Stimulated activated CD8-positive, alpha-beta memory T cell treated with anti-CD3 and anti-CD28 coated beads, Interleukin-15, amount 100 ng/mL, for 4 hours (primary cell): ENCODE measurements at places on chromosomes 11 and 22.

- no peak for DNase-seq
These were observed 29.5 kb upstream of the ZBED5 start for GRCh38 chr11:10887307-10887706.

- no peak for DNase-seq
These were observed 1.6 kb downstream of the APOL2 start for GRCh38 chr22:36237462-36238372.

- no peak for DNase-seq
These were observed 76.7 kb downstream of the BMAL1 start for GRCh38 chr11:13354335-13354734.

DNA sequence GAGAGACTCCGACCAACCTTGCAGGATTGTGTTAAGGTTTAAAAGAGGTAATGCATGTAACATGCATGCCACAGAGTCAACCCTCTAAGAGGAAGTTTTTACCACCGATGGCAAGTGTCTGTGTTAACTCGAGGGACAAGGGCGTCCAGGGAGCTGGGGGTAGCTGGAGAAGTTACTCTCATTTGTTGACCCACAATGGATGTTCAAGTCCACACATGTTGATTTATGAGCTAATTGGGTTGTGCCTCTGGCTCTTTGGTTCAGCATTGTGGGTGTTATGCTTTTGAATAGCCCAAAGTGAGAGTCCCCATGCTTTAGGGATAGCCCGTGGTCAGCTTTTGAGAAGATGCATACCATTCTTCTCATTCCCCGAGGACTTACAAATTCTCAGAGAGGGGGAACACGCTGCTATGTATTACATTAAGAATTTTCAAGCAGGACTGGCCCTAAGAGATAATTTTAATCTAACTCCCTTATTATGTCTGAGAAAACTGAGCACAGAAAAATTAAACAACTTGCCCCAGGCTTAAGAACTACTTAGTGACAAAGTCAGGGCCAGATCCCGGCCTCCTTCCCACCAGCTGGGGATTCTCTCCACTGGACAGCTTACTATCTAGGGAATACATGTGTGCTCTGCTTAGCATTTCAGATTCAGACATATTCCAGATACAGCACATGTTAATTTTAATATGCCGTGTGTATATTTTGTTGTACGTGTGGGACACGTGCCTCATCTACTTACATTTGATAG, 5.2 kb upstream of the PLET1 start:
- no peak for DNase-seq

GRCh38 chr11:70699294-70700221, 301.2 kb downstream of the CTTN start:
- DNase-seq = no peak

DNA sequence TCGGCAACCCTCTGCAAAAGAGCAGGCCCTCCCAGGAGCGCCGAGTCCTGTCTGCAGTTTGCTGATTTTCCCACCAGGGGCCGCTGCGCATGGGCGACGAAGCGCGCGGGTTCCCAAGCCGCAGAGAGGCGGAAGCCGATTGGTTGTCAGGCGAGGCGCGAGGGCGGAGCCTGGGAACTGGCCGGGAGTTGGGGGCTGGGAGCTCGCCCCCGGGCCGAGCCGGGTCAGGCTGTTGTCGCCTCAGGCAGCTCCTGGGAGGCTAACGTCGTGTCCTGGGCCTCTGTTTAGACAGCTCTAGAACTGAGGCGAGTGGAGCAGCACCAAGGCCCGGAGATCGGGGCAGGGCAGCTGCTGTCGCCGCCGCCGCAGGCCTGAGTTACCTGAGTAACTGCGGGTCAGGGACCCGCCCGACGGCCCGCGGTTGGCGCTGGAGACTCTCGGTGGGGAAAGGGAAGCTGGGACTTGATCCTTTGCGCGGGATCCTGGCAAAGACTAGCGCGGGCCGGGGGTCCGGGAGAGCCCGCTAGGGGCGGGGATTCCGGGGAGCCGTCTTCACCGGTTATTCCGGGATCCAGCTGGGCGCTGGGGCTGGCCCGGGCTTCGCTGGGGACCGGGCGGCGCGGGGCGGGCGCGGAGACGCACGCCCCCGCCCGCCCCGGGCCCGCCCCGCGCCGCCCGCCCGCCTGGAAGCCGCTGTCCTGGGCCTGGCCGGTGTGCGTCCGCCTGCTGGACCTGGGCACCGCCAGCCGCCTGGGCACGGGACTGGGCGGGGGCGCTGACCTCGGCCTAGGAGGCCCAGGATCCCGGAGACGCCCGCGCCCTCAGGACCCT, at the start of gene STIM1:
STIM1 (plus strand) TSS at position 688 of the 831 bp plus-strand sequence. CDS start 607 bp downstream, outside the sequence.
- peak; percentile 94 for DNase-seq

DNA sequence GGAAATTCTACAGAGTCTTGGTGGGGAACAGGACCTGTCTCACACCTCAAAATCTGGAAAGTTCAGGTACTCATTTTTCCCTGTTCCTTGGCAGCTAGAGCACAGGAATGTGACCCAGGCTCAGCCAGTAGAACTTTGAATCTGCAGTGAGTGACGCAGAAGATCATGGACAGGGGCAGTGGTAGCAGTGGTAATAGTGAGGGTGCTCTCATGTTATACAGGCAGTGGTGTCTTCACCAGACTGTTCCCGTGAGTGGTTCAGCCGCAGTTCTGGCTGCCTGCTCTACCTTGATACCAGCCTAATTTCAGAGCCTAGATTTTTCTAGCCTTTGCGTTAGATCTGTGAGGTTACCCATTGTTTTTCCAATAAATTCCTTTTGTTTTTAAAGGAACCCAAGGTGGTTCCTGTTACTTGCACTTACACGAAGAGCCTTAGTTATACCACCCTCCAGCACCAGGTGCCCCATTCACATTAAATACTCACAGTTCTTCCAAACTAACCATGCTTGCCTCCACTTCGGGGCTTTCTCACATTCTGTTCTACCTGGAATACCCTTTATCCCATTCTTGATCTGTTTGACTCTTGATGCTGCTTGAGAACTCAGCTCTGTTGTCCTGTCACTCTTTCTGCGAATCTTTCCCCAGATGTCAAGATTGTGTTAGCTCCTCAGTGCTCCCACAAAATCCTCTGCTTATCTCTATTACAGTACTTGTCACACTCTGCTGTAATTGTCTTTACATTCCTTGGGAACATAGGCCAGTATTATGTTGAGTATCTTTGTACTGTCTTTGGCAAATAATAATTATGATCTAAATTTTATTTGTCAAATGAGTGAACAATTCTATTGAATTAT, 47.8 kb downstream of the SWAP70 start:
- no peak for DNase-seq

GRCh38 chr11:26909991-26910591, 83.8 kb upstream of the FIBIN start:
- no peak for DNase-seq

GRCh38 chr11:92383430-92383829, 158.8 kb downstream of the FAT3 start:
- no peak for DNase-seq

DNA sequence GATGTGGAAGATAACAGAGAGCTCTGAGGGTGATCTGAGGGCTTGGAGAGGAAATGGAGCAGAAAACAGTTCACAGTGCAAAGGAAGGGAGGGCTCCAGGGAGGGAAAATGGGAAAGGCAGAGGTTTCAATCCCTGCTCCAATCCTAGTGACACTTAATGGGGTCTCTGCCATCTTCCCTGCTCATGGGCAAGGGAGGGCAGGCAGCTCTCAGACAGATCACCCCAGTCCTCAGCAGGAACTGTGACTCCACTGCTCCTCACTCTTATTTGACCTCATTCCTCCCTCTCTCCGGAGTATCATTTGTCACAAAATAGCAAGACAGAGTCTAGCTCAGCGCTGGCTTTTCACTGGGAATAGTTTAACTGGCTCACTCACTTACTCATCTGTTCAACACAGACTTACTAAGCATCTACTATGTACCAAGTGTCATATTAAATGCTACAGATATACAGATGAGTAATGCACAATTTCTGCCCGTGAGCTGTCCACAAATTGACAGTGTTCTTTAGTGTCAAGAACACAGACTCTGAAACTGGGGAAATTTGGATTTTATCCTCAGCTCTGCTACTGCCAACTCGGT, 817.4 kb downstream of the OPCML start:
- DNase-seq = no peak

DNA sequence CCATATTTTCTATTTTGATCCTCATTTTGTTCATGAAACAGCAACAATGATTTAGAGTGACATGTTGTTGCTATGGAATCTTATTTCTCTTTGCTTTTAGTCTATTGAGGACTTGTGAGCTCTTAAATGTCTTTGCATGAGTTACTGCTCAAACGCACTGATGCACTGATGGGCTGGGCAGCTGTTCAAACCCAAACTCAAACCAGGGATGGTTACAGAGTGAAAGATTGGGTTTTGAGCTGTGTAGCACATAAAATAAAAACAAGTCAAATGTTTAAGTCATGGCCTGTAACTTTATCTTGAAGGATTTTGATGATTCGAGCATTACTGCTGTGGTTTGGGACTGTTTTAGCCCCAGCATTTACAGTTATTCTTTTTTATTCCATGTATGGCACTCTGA, 20.1 kb upstream of the NCAM1 start:
- DNase-seq = no peak

DNA sequence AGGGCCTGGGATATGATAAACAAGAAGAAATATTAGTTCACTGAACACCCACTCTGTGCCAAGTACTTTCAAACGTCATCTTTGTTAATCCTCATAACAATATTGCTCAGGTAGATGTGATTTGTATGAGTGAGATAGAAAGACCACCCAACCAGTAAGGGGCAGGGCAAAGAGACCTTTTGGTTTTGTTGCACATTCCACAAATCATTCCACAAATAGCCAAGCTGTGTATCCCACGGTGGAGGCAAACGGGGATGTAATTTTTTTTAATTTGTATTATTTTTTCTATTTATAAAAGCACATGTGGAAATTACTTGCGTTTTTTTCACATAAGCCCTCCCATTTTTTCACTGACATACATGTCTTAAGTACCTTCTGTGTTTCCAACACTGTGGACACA, 29.0 kb downstream of the LAYN start:
- DNase-seq = no peak

- no peak for DNase-seq
These were observed 2.8 kb downstream of the PHF21B start for GRCh38 chr22:45006964-45007390.

- DNase-seq = no peak
These were observed 682.6 kb downstream of the KCNA4 start for GRCh38 chr11:29333993-29334775.
